ENCODE measurements at places on chromosomes 1 and 21. TPM values are rescaled to one million over a fixed set of nuclear protein-coding genes. Genes with fewer than 3 reads are reported as not detected.

DNA sequence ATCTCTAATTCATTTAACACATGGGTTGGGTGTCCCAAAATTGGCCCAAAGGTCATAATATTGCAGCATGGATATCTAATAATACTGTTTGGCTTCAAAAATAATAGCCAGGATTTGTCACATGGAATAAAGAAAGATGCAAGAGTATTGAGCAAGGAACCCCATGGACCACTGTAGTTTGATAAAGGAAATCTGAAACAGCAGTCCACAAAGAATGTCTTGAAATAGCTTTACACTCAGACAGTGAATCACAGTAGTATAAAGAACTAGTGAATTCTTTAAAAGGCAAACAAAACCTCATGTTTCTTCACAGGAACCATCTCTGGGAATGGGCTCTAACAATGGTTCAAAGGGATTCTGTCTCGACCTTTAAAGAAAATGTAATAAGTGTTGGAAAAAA is 576.1 kb upstream of the ZRANB2 start:
- no peak for DNase-seq

DNA sequence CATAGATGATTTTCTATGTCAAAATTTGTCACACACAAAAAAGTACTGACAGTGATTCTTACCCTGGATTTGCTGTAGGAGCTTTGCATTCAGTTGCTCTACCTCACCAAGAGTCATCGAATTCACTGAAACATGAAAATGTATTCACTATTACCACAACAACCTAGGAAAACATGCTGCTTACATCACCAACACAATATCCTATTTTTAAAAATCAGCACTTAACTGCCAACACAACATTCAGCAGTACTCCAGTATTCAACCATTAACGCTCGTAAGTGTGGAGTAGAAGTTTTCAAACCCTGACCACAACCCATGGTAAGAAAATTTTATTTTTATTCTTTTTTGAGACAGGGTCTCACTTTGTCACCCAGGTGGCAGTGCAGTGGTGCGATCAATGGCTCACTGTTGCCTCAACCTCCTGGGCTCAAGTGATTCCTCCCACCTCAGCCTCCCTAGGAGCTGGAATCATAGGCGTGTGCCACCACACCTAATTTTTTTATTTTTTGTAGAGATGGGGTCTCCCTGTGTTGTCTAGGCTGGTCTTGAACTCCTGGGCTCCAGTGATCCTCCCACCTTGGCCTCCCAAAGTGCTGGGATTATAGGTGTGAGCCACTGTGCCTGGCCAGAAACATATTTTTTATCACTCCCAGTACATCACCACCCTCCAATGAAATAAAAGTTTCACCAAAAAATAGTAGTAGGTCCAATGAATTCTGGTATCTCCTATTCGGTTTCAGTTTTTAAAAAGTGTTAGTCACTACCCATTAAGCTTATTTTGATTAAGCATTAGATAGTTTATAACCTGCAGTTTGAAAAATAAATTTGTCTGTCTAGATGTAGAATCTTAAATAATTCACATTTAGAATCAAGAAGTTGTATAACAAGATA is 23.8 kb downstream of the C21orf91 start:
- peak; percentile 33 for DNase-seq

DNA sequence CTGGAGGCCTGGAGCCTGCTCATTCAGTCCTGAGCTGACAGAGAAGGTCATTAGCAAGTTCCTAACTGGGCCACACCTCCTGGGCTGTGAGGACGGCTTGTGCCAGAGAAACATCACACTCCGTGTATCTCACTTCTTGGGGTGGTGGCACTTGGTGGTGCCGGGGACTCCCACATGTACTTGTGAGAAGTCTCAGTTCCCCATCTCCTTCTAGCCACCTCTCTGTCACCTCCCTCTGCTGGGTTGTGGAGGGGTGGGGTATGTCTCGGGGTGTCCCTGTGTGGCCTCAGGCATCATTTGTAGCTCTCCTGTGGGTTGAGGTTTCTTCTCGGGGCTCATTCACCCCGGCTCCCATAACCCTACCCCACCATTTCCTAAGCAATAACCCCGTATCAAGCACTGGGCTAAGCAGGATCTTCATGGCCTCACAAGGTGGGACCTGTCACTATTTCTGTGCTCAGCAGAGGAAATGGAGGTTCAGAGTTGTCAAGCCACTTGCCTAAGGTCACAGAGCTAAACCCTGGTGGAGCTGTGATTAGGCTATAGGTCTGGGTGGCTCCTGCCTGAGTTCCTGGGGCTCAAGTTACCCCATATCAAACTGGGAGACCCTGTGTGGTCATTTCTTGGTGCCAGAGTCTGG is 62.5 kb downstream of the UBIAD1 start:
- no peak for DNase-seq

- peak; percentile 55 for DNase-seq
These were observed 20.9 kb downstream of the MCOLN3 start for GRCh38 chr1:85027242-85027983.

DNA sequence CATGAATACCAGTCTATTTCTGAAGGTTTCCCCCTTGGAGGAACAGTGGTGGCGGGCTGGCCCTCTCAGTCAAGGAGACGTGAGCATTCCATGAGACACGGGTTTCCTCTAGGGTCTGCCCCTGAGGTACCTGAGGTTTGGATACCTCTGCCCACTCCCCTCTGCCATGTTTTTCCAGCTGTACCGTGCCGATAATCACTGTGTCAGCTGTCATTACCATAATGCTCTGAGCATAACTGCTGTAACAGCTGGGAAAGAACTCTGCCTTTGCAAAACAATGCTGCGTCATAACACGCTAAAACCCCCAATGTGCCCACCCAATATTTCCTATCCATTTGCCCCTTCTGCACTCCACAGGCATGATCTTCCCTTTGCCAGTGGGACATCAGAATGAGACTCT is 425.1 kb downstream of the KIF26B start:
- DNase-seq: no peak

DNA sequence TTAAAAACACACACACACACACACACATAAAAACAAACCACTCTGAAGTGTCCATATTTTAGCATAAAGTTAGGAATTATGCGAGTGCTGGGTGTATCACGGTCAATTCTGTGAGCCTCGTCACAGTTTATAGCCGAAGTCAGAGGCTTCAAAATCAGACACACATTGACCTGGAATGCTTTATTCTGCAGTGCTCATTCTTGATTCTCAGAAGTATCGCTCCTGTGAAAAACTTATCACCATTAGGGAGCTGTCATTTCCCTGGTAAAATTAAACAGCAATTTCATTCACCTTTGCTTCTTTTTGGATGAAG is 8.7 kb upstream of the IRF2BP2 start:
- DNase-seq: no peak

DNA sequence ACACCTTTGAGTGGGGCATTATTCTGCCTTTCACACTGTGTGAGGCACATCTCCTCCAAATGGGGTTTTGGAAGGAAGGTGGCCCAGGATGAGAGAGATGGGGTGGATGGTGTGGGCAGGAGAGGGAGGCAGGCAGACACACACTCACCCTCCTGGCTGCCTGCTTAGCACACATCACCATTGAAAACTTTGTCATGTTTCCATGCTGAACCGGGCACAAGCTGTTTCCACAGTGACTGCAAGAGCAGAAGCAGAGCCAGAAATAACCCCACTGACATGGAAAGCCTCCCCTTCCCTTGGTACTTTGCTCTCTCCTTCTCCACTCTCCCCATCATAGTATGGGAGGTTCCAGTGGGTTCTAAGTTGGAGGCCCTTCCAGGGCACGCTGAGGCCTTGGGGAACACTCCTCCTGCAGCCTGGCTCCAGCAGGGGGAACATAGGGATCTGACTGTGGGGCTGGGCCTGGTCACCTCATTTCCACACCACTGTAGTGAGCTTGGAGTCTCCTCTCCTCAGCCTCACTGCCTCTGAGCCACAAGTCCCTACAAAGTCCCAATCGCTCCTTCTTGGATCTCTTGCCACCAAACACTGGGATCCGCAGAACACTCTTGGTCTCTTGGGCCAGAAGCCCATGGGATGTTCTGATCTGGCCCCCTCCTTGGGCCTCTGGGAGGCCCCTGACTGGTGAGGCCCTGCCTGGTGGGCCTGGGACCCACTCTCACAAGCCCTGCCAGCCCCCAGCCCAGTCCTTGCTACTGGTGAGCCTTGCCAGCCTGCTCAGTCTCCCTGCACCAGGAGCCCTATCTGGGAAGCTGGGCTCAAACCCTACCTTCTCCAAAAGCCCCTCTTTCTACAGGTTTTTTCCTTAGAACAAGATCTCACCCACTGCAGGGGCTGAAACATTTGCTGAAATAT is 163.0 kb upstream of the EDN2 start:
- DNase-seq: no peak

GRCh38 chr1:83637009-83637408 is 361.9 kb downstream of the TTLL7 start:
- DNase-seq: no peak

DNA sequence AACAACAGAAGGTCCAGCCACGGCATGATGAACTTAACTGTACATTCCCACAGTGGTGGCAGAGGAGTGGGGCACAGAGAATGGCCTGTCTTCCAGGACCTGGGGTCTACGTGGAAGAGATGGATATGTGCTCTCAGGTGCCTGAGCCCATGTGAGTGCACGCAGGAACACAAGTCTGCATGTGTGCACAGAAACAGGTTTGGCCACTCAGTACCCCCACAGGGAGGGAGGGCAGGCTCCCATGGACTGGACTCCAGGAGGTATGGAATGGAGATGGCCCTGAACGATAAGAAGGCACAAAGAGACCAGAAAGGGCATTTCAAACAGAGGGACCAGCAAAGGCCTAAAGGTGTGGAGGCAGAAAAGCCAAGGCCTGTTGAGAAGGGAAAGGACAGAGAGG is 10.8 kb downstream of the COL9A2 start:
- DNase-seq: no peak

- DNase-seq: no peak
These were observed 43.4 kb downstream of the TMEM51 start for GRCh38 chr1:15196807-15197530.

GRCh38 chr1:169119405-169119804 is 12.9 kb downstream of the ATP1B1 start:
- no peak for DNase-seq

- no peak for DNase-seq
These were observed 8.5 kb downstream of the ERG start for GRCh38 chr21:38489729-38490128.

DNA sequence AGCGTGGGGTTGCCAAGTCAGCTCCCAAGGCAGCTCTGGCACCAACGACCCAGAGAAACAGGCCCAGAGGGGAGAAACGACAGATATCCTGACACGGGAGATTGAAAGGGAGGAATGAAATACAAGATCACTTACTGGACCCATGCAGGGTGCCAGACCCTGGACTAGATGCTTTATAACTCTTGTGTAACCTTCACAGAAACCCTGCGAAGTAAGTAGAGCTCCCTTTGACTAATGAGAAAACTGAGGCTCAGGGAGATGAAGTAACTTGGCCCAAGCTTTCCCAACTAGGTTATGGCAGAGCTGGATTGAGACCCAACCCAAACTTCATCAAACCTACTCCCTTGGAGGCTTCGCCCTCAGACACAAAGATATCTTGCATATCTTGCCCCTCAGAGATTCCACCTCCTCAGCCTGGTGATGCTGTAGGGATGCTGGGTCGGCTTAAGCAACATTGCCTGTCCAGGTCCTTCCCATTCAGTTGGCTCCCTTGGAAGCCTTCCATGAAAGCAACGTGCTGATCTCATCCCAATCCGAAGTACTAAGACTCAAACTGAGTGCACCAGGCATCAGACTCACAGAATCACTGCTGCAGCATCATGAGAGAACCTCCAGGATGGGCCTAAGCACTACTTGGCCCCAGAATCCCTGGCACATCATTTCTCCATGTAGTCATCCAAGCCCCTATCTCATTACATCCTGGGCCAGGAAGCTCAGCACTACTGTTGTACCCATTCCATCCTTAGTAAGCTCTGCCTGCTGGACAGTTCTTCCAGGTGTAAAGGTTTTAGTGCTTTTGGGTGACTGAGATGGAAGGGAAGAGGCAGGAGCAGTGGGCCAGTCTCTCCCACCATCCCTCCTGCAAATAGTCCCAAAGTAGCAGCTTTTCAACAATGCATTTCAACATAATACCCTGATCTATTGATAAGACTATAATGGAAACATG is 1.1 kb upstream of the IGSF9 start:
- DNase-seq: no peak

GRCh38 chr1:32801096-32801715 is 16.0 kb downstream of the YARS1 start:
- no peak for DNase-seq

- peak; percentile 13 for DNase-seq
These were observed 118.2 kb downstream of the OSBPL9 start for GRCh38 chr1:51734896-51735745.

DNA sequence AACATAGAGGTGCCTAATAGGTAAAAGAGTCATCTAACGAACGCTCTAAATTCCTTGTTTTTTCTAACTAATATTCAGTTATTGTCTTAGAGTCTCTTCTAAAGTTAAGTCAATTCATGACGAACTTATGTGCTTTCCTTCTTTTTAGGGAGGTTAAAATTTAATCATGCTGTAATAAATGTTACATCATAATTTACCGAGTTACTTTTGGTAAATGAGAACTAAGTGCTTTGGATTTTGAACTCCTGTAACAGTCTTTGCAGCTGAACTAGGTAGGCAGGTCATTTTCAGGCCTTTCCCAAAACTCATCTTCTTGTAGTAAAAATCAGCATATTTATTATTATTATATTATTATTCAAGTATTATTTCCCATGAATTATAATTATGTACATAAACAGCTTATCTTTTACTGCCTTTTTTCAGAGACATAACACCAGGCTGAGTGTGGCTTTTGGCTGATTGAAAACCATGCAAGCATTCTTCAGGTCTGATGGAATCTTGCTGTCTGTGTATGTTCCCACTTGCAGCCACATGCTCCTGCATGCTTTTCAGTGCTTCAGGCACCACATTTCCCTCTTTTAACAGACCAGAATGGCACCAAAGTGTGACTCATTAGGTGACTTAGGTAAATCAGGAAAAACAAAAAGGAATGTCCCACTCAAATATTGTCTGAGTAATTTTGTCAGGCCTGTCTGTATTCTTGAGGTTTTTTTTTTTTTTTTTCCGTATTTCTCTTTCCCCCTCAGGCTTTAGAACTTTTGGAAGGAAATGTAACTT is 81.0 kb upstream of the CD55 start:
- no peak for DNase-seq

TMEM200B gene
- not detected for total RNA-seq

FALEC gene
- total RNA-seq: 0.27 TPM

NUP210L gene
- under 0.01 TPM for total RNA-seq

HES2 gene
- under 0.01 TPM for total RNA-seq

TNN gene
- total RNA-seq: not detected

NUF2 gene
- 1.6 TPM for total RNA-seq

SLC9A1 gene
- 6.7 TPM for total RNA-seq

SV2A gene
- total RNA-seq: 30.2 TPM

CD101 gene
- total RNA-seq: 0.27 TPM

SH2D2A gene
- total RNA-seq: 4.3 TPM
